NCI-H1436 treated with DMSO at 0.1 percent for 48 hours (cell line): ENCODE measurements at places on chromosomes 12 and 14.

DNA sequence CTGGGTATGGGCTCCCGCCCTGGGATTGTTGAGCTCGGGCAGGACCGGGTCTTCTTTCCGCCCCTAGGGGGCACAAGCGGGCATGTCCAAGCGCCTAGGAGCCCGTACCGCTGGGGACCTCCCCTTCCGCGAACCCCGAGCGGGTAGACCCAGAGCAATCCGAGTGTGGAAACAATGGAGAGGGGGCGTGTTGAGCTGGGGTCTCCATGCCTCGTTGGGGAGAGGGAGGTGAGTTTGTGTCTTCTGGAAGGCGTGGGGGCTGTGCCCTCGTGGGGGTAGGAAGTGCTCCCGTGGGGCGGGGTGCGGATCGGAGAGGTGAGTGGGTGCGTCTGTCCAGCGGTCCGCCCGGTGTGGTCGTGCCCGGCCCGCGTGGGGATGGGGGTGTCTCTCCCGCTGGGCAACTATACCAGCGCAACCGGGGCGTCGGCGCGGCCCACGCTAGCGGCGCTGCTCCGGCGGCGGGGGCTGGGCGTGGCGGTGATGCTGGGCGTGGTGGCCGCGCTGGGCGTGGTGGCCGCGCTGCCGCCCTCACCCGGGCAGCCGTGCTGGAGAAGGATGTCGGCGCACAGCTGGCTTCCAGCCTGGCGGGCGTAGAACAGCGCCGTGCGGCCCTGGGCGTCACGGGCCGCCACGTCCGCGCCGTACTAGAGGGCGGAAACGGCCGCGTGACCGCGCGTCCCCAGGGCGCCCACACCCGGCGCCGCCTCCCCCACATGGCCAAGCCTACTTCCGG lies 12.2 kb downstream of the AGAP2 start:
- peak; percentile 40 for DNase-seq

DNA sequence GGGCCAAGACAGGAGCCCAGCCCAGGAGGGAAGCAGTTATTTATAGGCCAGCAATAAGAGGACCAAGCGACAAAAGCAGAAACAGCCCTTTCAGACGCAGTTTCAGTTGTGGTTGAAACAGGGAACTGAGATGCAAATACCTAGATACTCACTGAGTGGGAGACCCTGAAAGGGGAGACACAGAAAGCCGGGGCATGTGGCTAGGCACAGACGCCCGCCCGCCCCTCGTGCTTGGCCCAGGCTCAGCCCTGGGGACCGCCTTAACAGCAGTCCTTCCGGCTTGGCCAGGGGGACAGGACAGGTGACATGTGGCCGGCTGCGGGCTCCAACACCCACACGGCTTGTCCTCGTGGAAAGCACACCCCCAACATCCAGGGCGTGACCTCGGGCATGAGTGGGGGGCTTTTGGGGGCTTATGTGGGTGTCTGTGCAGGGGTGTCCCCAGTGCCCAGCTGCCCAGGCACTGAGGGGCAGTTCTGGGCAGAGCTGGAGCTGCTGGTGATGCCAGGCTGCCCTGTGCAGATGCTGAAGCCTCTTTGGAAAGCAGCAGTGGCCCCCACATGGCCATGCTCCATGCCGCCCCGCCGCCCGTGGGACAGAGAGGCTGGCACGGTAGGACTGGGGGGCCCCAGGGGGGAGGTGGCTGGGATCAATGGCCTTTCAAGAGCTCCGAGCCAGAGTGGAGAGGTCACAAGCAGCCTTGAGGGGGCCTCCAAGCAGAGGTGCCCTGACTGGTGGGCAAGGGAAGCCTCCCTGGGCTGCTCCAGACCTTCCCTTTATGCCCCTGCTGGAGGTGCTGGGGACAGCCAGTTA lies 2.1 kb downstream of the PLD4 start:
- DNase-seq: no peak

- DNase-seq: no peak
Measured at GRCh38 chr14:64080452-64080851, 213.7 kb downstream of the ESR2 start.

GRCh38 chr14:74685921-74686678 lies 26.8 kb downstream of the AREL1 start:
- DNase-seq: no peak

DNA sequence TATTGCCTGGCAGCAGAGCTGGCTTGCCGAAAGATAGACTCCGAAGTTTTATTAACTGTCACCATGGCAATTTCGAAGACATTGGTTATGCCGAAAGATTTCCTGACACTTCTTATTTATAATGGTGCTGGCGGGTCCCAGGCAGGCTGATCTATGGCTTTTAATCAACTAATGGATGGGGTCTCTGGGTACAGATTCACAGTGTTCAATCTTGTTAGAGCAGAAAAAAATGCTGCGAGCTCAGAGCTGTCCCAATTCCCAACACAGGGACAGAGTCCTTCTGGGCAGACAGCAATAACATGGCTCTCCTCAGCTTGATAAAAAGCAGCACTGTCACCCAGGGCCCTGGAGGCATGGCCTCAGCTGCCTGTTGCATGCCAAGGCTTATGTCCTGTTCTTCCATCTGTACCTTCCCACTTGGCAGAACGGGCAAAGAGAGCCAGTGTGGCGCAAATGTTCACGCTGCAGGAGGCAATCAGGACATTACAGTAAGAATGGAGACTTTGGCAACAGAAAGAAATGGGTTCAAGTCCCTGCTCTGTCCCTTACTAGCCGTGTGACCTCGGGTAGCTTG lies 228.2 kb upstream of the PWP1 start:
- DNase-seq: no peak

DNA sequence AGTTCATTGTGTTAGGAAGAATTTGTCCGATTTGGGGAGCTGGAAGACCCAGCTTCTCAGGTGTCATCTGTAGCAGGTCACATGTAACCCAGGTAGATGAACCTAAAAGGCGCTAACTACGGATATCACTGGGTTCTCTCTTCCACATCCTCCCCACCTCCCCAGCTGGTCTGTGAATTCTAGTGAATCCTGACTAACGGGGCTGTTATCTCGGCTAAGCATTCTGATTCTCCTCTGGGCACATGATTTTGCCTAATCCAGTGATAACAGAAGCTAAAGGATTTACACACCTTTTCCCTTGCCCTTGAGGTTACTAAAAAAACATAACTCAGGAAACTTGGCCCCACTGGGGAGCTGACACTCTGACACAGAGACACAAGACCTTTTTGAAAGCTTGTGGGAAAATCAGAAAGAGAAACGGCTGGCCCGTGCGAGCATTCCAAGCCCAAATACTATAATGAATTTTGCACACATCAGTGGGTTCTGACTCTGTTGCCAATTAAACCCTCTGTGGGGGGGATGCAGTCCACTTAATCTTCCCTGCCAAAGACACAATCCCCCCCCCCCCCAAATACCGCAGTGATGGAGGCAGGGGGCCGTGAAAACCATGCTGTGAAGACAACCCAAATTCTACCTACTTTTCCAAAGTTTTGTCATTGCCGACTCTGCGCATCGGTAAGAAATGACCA lies 81.0 kb upstream of the FZD10 start:
- no peak for DNase-seq

GRCh38 chr12:72574138-72574537 lies 302.0 kb downstream of the TRHDE start:
- DNase-seq: no peak

DNA sequence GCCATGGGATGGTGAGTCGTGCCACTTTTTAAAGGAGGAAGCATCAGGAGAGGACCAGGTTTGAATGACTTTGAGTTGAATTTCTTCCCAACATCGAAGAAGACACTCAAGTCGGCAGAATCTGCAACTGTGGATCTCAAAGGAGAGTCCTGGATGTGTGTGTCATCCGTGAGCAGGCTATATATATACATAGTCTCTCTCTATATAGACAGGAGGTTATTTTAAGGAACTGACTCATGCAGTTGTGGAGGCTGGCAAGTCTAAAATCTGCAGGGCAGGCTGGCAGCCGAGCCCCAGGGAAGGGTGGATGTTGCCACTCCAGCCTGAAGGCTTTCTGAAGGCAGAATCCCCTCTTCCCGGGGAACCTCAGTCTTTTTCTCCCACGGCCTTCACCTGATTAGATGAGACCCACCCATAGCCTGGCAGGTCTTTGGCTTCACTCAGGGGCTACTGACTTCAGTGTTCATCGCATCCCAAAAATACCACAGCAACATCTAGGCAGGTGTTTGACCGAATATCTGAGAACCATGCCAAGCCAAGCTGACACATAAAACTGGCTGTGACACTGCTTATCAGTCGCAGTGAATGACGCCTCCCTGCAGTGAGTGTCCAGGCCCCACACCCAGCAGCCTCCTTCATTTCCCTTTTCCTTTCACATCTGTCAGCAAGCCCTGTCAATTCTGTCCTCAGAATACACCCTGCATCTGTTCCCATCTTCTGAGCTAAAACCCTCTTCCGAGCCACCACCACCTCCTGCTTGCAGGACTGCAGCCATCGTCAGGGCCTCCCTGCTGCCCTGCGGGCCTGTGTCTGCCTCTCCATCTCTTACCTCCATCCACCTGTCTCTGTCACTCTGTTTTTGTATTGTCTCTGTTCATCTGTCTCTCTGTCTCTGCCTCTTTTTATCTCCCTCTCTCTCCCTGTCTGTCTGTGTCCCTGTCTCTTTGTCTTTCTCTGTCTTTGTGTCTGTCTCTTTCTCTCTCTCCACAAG lies 54.0 kb downstream of the ZNF664 start:
- no peak for DNase-seq

GRCh38 chr12:128298091-128298748 lies 31.2 kb downstream of the TMEM132C start:
- no peak for DNase-seq

DNA sequence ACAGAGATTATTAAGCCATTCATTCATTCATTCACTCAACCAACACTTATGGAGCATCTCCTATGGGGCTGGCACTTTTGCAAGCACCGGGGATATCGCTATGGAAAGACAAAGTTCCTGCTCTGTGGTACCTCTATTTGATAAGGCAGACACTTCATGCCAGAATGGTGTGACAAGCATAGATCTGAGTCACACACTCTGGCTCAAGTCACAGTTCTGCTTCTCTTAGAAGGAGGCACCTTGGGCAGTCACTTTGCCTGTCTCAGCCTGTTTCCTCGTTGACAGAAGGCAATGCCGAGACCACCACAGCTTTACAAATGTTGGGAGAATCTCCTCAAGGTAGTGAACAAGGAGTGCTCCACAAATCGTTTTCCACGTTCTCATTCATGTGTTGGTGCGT lies 205.2 kb downstream of the SLC41A2 start:
- DNase-seq: no peak

DNA sequence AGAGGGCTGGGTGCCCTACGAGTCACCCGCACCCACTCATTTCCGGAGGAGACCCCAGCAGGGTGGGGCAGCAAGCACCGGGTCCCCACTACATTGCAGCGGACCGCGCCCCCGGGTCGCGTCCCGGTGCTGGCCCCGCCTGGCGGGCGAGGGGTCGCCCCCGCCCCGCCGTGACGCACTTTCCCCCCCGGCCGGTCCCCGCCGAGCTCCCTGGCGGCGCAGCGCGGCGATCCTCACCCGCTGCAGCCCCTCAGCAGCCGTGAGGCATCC lies 106.1 kb downstream of the PRICKLE1 start:
- DNase-seq: no peak

- DNase-seq: no peak
Measured at GRCh38 chr12:91965781-91966180, 179.9 kb downstream of the BTG1 start.

DNA sequence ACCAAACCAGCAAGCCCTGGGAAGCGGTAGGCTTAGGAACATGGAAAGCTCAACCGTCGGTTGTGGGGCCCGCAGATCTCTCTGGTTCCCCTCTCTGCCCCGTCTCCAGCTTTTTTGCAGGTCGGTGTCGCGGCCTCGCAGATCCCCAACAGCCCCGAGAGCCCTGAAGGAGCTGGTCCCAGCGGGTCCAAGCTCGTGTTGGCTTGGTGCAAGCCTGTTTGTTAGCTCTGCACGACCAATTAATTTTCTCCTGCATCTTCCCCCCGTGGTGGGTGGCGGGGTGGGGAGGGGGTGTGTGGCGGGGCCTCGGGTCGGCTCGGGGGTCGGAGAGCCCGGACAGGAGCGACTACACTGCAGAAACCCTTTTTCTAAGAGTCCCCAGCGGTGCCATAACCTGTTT lies 449 bp upstream of the SLC24A4 start:
- DNase-seq: no peak

DNA sequence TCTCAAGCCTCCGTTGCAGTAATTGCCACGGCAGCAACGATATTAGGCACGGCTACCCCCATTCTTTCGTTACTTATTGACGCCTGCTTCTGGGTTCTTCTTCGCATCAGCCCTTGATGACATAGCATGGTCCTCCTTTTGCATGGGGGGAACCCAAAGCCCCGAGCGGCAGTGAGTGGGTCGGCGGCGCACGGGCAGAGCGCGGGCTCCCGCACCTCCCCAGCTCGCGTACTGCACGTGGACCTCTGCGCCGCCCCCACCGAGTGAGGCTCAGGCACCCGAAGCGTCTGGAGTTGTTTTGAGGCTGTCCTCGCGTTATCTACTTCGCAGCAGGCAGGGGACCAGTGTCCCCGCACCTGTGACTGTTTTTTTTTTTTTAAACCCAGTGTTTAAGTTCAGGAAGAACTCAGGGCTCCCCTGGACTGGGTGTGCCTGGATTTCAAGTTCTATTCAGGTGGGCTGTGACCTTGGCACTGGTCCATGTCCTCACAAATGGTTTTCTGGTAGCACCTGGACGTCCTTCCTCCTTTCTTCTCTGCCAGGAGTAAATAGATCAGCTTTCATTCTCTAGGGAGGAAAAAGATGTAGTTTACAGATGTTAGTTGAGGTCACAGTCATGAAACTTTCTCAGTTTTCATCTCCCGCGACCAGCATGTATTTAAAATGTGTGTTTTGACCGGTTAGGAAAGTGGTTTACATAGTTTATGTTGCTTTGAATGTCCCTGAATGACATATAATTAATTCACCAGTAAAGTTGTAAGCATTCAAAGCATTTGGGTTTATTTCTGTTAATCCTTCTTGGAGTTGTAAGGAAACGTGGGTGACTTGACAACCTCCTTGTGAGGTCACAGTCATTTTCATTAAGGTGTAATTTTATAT lies 1.4 kb upstream of the FOXN4 start:
- peak; percentile 41 for DNase-seq

- peak; percentile 83 for DNase-seq
Measured at GRCh38 chr14:60247994-60248696, 876 bp upstream of the PPM1A start.

- no peak for DNase-seq
Measured at GRCh38 chr14:92531106-92531873, 17.7 kb downstream of the RIN3 start.

GRCh38 chr14:30957813-30958370 lies 67.6 kb upstream of the AP4S1 start:
- no peak for DNase-seq

DNA sequence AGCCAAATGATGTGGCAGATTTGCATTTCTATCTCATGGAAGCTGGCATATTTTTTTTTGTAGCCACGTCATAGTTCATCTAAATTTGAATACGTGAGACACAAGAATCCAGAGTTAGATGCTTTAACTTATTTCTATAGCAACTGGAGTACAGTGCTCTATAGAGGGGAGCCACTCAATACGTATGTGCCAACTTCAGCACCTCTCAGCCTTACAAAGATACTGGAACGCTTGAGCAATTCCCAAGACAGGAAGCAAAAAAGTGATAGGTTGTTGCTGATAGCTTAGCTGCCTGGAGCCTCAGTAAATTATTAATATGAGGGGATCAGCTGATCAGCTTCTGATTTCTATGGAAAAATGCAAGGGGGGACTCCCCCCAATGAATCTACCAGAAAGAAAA lies 24.1 kb upstream of the PELI2 start:
- DNase-seq: no peak

- no peak for DNase-seq
Measured at GRCh38 chr12:12839873-12840579, 26.9 kb downstream of the DDX47 start.

- no peak for DNase-seq
Measured at GRCh38 chr12:95601091-95601961, 50.0 kb upstream of the USP44 start.
